ENCODE measurements at places on chromosomes 11 and 22.

- no peak for DNase-seq
These were observed 231.0 kb downstream of the TTC28 start for GRCh38 chr22:28448625-28449024.

DNA sequence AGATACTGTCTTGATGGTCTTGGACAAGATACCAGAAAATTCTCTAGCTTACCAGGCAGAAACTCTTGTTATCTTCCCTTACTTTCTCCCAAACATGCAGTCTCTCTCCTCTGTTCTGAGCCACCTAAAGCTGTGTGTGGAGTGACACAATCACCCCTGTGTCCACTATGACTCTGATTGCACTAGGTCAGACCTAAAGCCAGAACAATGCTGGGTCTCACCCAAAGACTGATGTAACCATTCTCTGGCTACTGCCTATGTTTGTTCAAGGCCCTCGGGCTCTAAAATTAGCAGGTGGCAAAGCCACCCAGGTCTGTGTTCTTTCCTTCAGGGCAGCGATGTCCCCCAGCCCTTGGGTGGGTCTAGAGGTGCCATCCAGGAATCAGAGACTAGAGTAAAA lies 200.5 kb downstream of the KCNA4 start:
- DNase-seq = no peak

- DNase-seq = no peak
These were observed 6.6 kb upstream of the SSTR3 start for GRCh38 chr22:37218771-37219411.

GRCh38 chr11:19258641-19259230 lies 18.0 kb upstream of the E2F8 start:
- DNase-seq = no peak

GRCh38 chr11:612201-612960 lies 3.4 kb downstream of the IRF7 start:
- peak; percentile 75 for DNase-seq

- peak; percentile 53 for DNase-seq
These were observed 88.5 kb downstream of the MYEOV start for GRCh38 chr11:69382131-69383128.

DNA sequence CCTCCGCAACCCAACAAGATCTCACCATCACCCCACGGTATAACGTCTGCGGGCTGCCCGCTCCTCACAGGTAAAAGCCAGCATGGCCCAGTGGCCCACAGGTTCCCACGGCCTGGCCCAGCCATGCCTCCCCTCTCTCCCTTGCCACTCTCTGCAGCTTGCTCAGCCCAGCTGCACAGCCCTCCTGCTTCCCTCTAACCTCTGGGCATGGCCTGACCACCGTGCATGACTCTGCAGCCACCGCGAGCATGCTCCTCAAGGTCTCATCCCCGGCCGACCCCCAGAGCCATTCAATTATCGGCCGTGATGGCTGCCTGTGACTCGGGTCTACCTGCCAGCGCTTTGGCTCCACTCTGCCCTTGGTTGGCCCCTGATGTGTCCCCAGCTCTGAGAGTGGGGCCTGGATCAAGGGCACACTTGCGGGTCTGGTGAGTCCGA lies 185.5 kb downstream of the CTTN start:
- DNase-seq = no peak

DNA sequence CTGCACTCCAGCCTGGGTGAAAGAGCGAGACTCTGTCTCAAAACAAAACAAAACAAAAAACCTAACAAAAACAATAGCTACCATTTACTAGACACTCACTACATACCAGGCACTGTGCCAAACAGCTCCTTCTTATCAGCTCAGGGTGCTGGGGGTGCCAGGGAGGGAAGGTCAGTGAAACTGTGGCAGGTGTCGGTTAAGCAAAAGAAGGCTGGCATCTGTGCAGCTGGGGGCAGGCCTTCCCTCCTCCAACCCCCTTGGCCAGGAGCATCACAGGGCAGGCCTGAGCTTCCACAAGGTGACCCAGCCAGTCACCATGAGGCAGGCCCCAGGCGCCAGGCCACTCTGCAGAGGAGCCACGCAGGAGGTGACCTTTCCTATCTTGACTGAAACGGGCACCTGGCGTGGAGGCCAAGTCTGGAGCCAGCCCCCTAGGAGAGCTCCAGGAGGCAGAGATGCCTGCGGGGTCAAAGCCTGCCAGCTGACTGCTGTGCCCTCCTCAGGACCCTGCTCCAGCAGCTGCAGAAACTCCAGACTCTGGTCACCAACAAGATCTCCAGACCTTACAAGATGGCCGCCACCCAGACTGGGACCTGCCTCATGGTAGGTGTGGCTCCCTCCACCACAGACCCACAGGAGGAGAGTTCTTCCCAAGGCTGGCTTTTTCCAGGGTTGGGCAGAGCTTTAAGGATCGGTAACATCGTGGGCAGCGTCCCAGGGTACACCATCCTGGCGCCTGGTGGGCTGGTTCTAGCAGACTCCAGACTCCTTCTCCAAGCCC lies 31.3 kb upstream of the DGKZ start:
- no peak for DNase-seq

DNA sequence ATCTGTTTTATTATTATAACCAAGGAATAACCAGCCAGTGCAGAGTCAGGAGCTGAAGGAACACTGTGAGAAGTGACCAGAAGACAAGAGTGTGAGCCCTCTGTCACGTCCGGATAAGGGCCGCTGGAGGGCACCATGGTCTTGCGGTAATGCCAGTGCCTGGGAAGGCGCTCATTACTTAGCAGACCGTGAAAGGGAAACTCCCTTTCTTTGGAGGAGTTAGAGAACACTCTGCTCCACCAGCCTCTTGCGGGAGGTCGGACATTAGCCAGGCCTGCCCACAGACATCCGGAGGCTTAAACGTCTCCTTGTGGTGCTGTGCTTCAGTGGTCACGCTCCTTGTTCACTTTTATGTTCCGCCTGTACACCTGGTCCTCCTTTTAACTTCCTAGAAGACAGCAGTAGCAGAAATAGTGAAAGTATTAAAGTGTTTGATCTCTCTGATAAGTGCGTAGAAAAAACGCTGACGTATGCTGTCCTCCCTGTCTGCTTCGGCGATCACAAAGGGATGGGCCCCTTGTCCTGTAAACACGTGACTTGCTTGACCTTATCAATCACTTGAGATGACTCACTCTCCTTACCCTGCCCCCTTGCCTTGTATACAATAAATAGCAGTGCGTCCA lies 120.6 kb upstream of the LMO1 start:
- peak; percentile 40 for DNase-seq

- no peak for DNase-seq
These were observed 6.7 kb upstream of the TAGLN start for GRCh38 chr11:117192401-117192875.

DNA sequence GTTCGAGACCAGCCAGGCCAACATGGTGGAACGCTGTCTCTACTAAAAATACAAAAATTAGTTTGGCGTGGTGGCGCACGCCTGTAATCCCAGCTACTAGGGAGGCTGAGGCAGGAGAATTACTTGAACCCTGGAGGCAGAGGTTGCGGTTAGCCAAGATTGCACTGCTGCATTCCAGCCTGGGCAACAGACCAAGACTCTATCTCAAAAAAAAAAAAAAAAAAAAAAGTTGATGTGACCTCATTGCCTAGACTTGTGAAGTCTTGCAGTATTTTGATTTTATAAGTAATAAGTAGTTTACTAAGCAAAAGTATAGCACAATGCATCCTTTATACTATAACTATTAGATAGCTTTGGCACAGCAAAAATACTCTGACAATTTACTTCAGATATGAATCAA lies 9.9 kb upstream of the CUL5 start:
- no peak for DNase-seq

- DNase-seq = no peak
These were observed 26.5 kb upstream of the TMPRSS4 start for GRCh38 chr11:118050208-118050891.

Measured in femur (tissue), 1 donor.